Ecto neural progenitor cell (in vitro differentiated cells): ENCODE measurements at places on chromosomes 1 and 21.
A peak's percentile ranks its signal among the peaks of the same experiment; 100 is the strongest.

DNA sequence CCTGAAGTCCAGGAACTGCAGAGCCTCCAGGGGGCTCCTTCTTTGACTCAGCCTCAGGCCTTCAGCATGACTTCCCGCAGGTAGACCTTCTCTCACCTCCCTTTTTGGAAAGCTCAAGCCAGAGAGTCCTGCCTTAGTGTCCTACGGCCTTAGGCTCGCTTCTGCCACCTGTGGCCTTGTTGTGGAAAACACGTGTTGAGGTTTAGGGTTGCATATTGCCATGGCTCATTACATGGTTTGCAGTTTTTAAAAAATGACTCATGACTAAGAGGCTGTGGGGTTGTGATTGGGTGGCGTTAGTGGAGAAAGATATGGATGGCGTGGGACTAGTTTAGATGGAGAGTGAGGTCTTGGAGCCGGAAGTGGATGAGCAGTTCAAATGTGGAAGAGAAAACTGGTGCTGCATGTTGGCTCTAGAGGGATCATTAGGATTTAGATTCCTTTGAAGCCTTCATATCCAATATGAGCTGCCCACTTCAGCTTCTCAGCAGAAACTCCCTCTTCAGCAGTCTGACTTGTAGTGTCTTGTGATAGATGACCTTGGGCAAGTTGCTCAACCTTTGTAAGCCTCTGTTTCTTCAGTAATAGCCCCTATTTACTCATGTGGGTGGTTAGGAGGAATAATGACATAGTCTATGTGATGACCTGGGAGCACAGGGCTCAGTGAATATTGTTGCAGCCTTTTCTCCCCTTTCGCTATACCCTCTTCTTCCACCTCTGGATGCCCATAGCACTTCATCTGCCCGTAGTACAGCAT, 6.5 kb upstream of the FGGY start:
- peak; percentile 50 for DNase-seq

- DNase-seq, result no peak
These were observed 6.9 kb upstream of the TMEM81 start for GRCh38 chr1:205091043-205091740.

GRCh38 chr1:71298633-71299032, 217.8 kb upstream of the ZRANB2 start:
- no peak for DNase-seq

DNA sequence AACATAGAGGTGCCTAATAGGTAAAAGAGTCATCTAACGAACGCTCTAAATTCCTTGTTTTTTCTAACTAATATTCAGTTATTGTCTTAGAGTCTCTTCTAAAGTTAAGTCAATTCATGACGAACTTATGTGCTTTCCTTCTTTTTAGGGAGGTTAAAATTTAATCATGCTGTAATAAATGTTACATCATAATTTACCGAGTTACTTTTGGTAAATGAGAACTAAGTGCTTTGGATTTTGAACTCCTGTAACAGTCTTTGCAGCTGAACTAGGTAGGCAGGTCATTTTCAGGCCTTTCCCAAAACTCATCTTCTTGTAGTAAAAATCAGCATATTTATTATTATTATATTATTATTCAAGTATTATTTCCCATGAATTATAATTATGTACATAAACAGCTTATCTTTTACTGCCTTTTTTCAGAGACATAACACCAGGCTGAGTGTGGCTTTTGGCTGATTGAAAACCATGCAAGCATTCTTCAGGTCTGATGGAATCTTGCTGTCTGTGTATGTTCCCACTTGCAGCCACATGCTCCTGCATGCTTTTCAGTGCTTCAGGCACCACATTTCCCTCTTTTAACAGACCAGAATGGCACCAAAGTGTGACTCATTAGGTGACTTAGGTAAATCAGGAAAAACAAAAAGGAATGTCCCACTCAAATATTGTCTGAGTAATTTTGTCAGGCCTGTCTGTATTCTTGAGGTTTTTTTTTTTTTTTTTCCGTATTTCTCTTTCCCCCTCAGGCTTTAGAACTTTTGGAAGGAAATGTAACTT, 81.0 kb upstream of the CD55 start:
- DNase-seq, result no peak

- DNase-seq, result no peak
These were observed 6.3 kb downstream of the PRCC start for GRCh38 chr1:156773607-156774006.

DNA sequence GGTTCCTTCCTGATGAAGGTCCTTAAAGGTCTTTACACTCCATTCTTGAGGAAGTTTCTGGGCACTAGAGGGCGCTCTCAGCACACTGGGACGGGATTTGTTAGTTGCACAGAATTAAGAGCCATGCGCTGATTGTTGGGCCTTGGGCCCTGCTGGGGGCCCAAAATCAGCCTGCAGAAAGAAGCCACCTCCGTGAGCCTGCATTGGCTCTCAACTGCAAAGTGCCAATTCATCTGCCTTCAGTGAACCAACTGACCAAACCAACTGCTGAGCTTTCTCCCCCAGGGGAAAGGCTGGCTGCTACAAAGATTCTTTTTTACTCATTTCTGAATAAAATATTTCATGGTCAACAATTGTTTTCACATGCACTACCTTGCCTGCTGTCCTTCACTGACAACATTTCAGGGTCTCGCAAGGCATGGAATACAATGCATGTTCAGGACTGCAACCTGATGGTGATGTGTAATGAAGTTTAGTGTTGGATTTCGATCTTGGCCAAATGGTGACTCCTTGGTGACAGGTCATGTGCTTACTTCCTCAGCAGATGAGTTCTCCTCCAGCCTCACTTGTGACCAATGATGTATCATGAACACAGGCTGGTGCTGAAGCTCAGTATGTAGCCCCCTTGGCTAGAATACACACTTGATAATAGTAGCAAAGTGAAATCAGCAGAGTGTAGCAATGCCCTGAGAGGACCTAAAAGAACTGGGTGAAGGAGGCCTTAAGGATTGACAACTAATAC, 45.7 kb upstream of the PRDX6 start:
- peak; percentile 90 for DNase-seq
